PC-3 (cell line): ENCODE measurements at places on chromosomes 5 and 9. TPM values are rescaled to one million over a fixed set of nuclear protein-coding genes. Genes with fewer than 3 reads are reported as not detected.

The SLC22A4 gene
- total RNA-seq = 2.2 and 3.4 TPM in 2 replicates

The TNC gene
- total RNA-seq = 60.1 and 71.0 TPM in 2 replicates

The PLK2 gene
- total RNA-seq = 372 and 564 TPM in 2 replicates

The ROR2 gene
- total RNA-seq = 0.23 TPM in 1 of 2 replicates, not detected in the other

The CCL19 gene
- not detected in 2 replicates for total RNA-seq
